ENCODE measurements at places on chromosomes 16 and 17.

- DNase-seq: no peak
Measured at GRCh38 chr17:77466140-77466539, 325.4 kb downstream of the SEC14L1 start.

DNA sequence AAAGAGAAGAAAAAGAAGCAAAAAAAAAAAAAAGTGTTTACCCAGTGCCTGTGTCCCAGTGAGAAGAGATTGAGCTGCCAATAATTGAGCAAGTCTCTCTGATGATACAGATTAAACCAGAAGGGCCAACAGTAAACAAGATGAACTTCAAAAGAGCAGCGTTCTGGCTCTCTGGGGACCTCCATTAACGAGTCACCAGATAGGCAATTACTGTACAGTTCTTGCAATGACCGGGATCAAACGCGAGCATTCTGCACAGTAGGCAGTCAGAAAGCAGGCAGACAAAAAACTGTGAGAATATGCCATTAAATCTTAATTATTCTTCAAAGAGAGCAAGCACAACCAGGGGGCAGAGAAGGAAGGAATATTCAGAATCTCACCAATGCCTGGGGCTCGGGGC is 626.1 kb downstream of the TMEM114 start:
- no peak for DNase-seq

DNA sequence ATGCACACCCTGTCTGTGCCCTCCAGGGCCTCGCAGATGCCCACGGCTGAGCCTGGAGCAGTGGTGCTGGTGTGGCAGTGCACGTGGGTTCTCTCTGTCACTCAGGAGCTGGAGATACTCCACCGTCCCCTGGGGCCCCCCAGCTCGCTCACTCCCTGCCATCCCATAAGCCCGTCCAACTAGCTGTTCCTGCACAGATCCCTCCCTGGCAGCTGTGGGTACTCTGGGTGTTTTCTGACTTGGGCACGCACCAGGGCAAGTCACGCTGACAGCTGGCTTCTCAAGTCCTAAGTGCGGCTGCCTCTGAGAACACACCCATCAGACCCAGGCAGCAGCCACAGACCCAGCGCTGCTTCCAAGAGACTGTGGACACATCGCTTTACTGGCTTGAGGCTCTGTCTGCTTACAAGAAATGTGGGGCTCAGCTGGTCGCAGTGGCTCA is 25.4 kb upstream of the ITGB4 start:
- DNase-seq: no peak

- no peak for DNase-seq
Measured at GRCh38 chr16:10828851-10829366, 10.3 kb upstream of the TVP23A start.

- no peak for DNase-seq
Measured at GRCh38 chr16:50910736-50911100, 168.8 kb downstream of the CYLD start.

Data from progenitor cell of endocrine pancreas (in vitro differentiated cells).